ENCODE measurements at places on chromosomes 6 and 20.

DNA sequence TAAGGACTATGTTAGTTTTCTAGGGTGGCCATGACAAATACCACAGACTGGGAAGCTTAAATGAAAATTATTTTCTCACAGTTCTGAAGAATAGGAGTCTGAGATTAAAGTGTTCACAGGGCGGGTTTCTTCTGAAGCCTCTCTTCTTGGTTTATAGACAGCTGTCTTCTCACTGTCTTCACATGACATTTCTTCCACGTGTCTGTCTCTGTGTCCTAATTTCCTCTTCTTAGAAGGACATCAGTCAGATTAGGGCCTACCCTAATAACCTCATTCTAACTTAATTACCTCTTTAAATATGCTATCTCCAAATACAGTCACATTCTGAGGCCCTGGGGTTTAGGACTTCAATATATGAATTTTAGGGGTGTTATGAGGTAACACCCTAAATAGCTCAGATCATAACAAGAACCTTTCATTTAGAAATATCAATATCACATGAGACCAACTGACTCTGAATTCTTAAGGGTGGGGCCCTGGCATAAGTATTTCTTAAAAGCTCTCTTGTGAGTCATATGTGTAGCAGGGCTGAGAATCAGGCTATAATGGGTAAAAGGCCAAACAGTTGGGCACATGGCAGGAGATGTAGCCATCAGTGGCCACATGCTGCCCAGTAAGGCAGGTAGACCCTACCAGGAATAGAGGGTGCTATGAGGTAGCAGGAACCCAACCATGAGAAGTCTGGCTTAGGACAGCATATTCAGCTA, 62.0 kb upstream of the TENT5A start:
- DNase-seq, result no peak

- peak; percentile 84 for DNase-seq
Observed at GRCh38 chr6:163355426-163355991, 59.0 kb upstream of the QKI start.

GRCh38 chr6:81515562-81516453, 236.7 kb downstream of the TENT5A start:
- no peak for DNase-seq

- peak; percentile 32 for DNase-seq
Observed at GRCh38 chr20:10282979-10283456, 64.4 kb downstream of the SNAP25 start.

GRCh38 chr6:168029459-168030217, 32.2 kb downstream of the KIF25 start:
- DNase-seq, result no peak

DNA sequence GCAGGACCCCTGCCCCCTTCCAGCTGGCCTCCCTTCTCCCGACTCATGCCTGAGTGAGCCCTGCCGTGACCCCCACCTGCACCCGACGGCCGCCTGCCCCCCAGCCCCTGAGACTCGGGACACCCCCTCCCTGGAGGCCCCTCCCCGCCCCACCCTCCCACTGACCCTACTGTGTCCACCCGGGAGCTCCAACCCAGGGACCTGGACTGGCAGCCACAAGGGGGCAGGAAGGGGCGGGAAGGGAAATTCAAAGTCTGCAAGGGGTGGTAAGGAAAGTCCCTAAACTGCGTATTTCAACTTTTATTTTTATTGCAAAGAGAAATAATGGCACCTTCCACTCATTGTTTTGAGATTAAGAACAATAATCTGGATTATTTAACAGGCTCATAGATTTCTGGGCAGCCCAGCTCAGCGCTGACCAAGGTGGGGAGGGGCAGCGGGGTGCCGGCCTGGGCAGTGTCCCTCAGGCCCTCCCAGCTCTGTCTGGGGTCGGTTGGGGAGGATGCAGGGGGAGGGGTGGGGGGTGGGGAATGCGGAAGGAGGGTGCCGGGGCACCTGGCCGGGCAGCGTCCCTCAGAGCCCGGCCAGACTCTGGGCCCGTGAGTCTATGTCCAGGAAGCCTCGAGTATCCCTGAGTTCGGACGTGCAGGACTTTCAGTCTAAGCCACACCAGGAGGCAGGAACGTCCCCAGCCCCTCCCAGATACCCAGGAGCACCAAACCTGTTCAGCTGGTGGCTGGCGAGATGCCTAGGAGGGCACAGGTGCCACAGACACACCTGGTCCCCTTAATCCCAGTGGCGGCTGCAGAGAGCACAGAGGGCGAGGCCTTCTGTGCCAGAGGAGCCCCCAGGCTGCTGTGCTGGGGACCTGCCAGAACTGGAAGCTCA, 1.3 kb upstream of the PTK6 start:
- peak; percentile 89 for DNase-seq

DNA sequence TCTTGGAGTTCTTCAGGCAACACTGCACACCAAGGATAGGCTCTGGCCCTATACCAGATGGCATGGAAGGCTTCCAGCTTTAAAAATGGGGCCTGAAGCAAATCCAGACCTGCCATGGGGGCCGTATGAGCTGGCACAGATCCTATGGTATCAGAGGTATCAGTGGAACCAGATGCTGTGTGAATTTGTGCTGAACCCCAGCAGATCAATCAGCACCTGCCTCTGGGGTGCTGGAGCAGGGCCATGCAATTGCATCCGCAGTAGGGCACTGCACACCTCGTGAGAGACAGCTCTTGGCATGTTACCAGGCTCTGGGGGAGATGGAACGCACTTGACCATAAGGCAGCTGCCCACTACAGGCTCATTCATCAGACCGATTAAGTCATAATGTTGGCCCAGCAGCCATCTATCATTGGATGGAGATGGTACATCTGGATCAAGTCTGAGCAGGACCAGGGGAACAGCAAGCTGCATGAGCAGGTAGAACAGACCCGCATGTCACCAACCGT, 221.5 kb downstream of the MYLK4 start:
- no peak for DNase-seq

DNA sequence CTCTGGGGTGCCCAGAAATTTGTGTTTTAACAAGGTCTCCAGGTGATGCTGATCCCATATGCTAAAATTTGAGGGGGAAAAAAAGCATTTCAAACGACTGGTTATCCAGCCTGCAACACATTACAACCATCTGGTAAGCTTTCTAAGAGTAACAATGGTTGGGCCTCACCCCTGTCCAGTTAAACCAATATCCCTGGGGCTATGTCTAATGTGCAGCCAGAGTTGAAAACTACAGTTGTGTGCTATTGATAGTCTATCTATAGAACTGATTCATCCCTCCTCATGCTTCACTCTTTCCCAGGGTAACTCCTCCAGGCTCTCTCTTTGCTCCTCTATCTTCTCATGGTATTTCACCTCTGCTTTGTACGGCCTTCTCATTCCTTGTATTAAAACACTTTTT, 458.3 kb downstream of the MMUT start:
- no peak for DNase-seq

- DNase-seq, result no peak
Observed at GRCh38 chr6:101110814-101111213, 229.7 kb upstream of the ASCC3 start.

GRCh38 chr6:160146454-160147145, 25.0 kb downstream of the SLC22A1 start:
- DNase-seq, result no peak

DNA sequence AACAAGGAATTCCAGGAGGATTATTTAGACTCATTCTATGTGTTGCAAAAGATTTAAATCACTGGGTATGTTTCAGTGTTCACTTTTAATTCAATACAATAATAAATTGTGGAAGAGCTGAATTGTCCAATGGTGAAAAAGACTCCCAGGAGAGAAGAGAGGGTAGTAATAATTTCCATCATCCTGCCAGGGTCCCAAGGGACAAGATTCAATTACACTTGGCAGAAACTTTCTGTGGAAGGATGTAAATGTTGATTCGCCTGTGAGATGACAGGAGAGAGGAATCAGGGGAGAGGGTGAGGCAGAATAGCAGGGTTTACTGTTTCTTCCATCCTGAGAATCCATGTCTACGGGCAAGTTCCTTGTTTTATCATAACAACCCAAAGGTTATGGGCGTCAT, 342.7 kb downstream of the ESR1 start:
- no peak for DNase-seq

DNA sequence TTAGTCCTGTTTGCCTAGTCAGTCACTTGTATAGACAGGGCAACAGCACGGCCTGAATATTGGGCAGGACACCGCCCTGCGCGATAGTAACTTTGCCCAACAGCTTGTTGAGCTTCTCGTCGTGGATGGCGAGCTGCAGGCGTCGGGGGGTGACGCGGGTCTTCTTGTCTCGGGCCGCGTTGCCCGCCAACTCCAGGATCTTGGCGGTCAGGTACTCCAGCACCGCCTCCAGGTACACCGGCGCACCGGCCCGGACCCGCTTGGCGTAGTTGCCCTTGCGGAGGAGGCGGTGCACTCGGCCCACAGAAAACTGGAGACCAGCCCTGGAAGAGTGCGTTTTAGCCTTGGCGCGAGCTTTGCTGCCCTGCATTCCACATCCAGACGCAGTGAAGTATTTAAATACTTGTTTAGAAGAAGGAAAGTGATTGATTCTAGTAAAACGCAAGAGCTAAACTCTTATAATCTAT, 92.8 kb upstream of the BTN3A2 start:
- DNase-seq, result no peak

DNA sequence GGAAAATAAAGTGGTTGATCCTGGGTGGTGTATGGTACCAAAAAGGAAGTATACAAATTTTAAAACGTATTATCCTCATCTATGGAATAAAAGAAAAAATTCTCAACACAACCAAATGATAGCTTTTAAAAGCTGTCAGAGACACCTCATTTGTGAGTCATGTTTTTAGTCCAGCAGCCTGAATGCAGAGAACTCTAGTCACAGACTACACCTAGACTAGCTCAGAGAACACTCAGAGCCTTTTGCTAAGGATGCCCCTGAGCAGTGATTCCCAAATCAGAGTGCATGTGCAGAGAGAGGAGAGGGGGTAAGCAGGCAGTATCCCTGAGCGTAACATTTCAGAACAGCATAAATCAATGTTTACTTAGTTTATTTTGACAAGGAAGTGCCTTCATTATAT, 809.3 kb downstream of the HACE1 start:
- DNase-seq, result no peak

GRCh38 chr6:54335871-54336270, 27.6 kb downstream of the TINAG start:
- DNase-seq, result peak; percentile 79

GRCh38 chr20:6045566-6045965, 8.3 kb downstream of the LRRN4 start:
- DNase-seq, result no peak

DNA sequence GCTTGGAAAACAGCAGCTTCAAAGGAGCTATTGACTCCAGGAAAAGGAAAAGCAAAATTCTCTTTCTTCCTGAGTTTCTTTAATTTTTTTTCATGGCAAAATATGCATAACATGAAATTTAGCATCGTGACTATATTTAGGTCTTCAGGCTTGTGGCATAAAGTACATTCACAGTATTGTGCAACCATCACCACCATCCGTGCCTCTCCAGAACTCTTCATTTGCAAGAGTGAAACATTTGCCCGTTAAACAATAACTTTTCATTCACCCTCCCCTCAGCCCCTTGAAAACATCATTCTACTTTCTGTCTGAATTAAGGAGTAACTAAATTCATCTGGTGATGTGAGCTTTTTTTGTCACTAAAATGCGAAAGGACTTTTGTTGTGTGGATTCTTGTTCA, 251.7 kb downstream of the PHACTR1 start:
- DNase-seq, result no peak

DNA sequence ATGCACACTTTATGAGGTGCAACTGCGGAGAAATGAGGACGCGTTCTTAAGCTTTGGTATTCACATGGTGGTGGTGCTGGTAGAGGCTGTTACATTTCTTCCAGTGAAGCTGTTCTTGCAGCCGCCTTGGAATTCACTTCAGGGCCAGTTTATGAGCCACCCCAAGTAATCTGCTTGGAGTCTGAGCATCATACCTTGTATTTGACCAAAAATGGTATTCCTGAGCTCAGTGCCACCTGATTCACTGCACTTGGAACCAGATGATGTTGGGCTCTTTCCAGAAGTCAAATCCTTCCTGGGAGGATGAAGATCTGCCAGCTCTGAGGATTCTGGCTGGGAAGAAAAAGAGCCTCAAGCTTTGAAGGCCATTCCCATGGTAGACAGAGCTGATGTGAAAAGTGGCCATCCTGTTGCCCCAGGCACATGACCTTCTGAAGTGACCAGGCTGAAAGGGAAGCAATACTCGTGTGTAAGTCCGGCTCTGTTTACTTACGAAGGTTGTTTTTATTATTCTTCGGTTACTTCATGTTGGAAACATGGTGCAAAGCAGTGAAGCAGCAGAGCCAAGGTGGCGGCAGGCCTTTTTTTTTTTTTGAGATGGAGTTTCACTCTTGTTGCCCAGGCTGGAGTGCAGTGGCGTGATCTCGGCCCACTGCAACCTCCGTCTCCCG, 7.7 kb downstream of the MANBAL start:
- no peak for DNase-seq

- DNase-seq, result no peak
Observed at GRCh38 chr20:40181676-40182075, 507.4 kb downstream of the MAFB start.

GRCh38 chr6:7254980-7255835, 57.8 kb downstream of the SSR1 start:
- no peak for DNase-seq

- DNase-seq, result peak; percentile 69
Observed at GRCh38 chr6:88380083-88380482, 213.9 kb upstream of the CNR1 start.

- DNase-seq, result no peak
Observed at GRCh38 chr6:139967497-139967896, 593.0 kb upstream of the CITED2 start.

GRCh38 chr6:64502801-64503200, 867.2 kb downstream of the PHF3 start:
- no peak for DNase-seq

GRCh38 chr6:166640342-166641043, 13.4 kb upstream of the RPS6KA2 start:
- no peak for DNase-seq

DNA sequence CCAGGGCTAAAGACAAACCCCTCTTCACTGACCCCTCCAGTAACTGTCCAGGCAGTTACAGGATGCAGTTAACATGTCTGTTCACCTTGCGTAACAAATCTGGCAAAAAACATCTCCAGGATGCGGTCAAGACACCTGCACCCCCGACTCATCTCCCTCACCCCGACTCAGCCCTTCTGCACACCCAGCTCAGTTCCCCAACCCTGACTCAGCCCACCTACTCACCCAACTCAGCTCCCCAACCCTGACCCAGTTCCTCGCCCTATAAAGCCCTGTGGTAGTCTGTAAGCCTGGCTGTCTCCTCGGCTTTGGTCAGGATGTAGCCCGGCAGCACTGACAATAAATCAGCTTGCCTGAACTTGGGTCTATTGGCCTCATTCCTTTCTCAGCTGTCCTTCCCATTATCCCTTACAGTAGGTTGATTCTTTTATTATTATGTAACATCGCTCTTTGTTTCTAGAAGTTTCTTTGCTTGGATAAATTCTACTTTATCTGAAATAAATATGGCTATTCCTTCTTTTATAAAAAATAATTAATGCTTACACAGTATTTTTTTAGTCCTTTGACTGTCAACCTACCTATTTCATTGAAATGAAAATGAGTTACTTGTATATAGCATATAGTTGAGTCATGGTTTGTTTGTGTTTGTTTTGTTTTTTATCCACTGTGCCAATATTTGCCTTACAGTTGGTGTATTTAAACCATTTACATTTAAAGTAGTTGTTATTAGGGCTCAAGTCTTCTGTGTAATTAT, 12.9 kb upstream of the ADTRP start:
- DNase-seq, result no peak

Measured in urothelium cell line (cell line).